ENCODE measurements at places on chromosomes 11 and 22.

GRCh38 chr11:63590024-63590788, 24.0 kb downstream of the PLAAT3 start:
- DNase-seq, result no peak

DNA sequence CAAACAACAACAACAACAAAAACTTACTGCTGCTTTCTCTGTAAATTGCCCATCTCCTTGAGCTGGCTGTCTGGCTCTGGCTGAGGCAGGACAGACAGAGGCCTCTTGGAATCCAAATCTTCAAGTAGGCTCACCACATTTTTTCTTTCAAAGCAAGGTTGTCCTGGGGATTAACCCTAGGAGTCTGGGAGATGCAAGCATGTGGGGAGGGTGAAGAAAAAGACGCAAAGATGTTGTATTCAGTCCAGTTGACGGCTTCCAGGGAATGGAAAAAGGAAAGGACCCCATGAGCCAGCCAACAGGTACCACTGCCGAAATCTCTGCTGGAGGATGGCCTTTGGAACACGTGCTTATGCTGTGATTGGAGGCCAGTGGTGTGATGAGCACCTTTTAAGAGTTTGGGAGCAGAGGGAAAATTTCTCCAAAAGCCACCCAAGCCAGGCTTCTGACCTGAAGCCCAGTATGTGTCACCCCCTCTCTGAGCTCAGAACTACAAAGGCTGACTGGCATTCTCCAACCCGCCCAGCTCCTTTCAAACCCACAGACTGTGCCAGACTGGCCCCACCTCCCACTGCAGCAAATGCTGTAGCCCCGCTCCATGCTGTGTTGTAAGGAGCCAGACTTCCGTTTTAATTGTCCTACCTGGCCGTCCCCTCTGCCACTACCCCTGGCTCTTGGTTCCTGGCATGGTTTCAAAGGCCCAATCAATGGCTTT, 10.8 kb downstream of the BLID start:
- DNase-seq, result no peak

DNA sequence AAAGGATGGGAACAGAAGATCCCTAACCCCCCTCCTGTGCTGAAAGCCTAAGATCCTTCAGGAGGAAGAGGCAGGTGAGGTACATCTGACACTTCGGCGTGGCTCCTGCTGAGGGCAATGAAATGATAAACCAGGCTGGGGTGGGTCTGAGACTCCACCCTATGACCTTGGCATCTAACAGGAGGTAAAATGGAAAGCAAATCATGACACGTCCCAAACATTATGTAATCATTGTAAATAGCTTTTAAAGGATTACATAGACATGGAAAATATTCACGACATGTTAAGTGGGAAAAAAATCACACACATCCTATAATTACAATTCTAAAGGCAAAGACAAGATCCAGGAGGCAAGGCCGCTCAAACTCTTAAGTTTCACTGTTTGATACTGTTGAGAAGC, 70.5 kb downstream of the LINC01488 start:
- DNase-seq, result no peak

GRCh38 chr11:729492-730074, 17.7 kb upstream of the TALDO1 start:
- DNase-seq, result no peak

GRCh38 chr11:94795476-94796189, 27.5 kb downstream of the AMOTL1 start:
- no peak for DNase-seq

GRCh38 chr11:134413826-134414731, 2.0 kb upstream of the B3GAT1 start:
- peak; percentile 61 for DNase-seq

DNA sequence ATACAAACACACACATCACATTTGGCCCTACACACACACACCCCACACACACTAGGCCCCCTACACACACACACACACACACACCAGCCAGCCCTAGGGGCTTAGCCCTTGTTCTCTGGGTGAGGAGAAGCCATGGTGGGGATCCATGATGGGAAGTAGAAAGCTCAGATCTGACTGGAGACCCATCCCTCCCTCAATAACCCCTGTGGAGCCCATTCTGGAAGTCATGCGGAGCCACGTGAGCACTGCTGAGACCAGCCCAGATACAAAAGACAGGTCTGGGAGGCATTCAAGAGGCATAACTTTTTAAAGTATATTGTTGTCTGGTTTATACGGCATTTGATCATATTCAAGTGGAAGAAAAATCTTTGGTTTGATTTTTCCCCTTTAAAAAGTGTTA, 448.5 kb downstream of the SOX6 start:
- DNase-seq, result no peak

GRCh38 chr11:96264364-96264763, 78.6 kb downstream of the MAML2 start:
- no peak for DNase-seq

DNA sequence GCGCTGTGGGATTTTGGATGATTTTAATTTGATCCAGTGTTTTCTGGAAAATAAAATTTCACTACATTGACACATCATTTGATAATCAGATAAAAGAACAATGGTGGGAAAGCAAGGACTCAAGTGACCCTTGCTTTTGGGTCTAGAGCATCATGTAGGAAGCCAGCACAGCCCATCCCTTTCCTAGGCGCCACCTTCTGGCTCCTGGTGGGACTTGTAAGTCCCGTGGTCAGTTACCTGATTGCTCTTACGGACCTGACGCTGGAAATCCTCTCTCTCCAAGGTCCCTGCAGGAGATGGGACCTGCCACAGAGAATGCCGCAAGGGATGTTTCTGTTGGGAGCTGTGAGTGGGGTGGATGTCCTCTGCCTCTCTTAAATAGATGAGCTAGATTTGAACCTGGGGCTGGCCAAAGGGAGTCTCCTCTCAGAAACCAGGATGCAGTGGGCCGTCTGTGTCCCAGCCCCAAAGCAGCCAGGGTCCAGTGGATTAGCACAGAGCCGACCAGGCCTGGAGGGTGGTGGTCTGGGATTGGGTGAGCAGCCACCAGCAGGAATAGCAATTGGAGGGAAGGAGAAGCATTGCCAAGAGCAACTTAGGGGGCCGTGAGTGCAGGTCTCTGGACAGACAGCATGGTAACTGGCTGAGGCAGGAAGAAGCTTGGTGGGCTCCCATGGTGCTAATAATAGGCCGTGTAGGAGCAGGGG, 21.7 kb downstream of the TIMP3 start:
- DNase-seq, result no peak

DNA sequence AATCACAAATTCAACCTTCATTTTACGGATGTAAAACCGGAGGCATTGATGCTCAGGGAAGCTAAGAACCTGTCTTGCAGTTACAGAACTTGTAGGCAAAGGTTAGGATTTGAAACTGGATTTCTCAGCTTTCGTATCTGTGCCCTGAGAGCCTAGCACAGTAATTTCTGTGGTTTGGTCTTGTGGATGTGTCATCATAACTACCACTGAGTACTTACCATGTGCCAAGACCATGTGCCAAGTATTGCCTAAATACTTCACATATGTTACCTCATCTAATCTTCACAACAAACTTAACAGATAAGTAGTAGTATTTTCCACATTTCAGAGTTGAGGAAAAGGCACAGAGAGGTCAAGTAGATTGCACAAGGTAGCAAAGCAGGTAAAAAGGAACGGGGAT, 140.7 kb downstream of the NXPE2 start:
- DNase-seq, result no peak

GRCh38 chr11:83493917-83494316, 207.8 kb upstream of the CCDC90B start:
- no peak for DNase-seq

GRCh38 chr11:103729617-103730016, 306.8 kb upstream of the DDI1 start:
- no peak for DNase-seq

GRCh38 chr11:42777776-42778175, 534.0 kb upstream of the API5 start:
- no peak for DNase-seq

- no peak for DNase-seq
Observed at GRCh38 chr22:48464246-48464645, 1363.4 kb downstream of the BRD1 start.

- no peak for DNase-seq
Observed at GRCh38 chr11:71999798-72000197, 1.1 kb downstream of the IL18BP start.

DNA sequence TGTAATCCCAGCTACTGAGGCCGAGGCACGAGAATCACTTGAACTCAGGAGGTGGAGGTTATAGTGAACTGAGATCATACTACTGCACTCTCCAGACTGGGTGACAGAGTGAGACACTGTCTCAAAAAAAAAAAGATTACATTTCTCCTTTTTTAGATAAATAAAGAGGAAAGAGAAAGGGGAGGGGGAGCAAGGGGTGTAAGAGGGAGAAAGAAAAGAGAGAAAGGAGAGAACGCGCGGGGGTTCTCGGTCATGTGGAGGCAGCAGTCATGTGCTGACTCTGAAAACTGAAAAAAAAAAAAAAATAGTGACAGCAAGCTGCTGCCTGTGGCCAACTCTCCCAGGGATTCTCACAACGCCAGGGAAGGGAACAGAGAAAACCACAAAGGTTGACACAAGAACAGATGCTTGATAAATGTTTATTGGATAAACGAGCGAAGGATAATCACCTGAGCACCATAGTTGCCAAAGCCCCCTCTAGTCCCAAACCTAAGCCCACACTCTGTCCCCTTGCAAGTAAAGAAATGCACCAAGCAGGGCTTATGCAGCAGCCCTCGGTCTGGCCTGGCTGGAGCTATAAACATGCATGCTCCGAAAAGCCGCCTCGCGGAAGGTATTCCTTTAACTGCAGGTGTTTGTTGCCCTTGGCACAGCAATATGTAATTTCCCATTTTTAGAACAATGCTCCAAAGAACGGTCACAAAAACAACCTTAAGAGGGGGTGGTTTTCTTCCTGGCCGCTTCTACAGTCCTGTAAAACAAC, 14.5 kb downstream of the SCGB1A1 start:
- DNase-seq, result no peak

GRCh38 chr11:655036-655726, 18.1 kb downstream of the DRD4 start:
- no peak for DNase-seq

DNA sequence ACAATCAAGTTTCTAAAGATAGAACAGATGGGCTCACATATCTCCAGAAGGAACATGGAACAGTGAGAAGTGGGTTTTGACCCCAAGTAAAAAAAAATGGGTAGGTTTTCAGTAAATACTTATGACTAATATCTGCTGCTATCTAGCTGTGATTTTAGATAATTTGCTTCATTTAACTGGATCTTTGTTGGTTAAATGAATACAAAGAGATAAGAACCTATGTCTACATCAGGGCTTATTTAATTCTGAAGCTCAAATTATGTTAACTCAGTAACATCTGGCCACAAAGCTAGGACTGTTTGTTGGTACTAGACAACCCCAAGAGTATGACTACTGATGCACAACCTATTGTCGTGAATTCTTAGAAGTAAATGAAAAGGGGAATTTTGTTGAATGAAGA, 144.4 kb upstream of the SESN3 start:
- no peak for DNase-seq

- DNase-seq, result no peak
Observed at GRCh38 chr11:130763087-130763980, 152.9 kb downstream of the SNX19 start.

DNA sequence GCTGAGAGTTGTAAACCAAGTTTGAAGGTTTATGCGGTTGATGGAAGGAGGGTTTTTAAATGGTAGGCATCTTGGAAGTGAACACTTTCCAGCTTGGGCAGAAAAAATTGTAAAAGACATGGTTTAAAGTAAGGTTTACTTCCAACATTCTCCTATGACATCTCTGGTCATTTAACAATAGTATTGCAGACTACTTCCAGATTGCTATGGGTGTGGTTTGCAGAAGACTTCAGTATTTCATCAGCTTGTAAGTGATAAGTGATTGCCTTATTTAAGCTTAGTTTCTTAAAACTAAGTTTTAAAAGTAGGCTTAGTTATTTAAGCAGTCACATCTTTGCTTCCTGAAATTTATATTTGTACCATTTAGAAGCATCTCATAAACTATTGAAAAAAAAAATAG, 7.2 kb upstream of the STT3A start:
- DNase-seq, result no peak

GRCh38 chr11:27025312-27025955, 15.2 kb upstream of the BBOX1 start:
- no peak for DNase-seq

GRCh38 chr11:34680918-34681586, 60.2 kb downstream of the EHF start:
- peak; percentile 63 for DNase-seq

DNA sequence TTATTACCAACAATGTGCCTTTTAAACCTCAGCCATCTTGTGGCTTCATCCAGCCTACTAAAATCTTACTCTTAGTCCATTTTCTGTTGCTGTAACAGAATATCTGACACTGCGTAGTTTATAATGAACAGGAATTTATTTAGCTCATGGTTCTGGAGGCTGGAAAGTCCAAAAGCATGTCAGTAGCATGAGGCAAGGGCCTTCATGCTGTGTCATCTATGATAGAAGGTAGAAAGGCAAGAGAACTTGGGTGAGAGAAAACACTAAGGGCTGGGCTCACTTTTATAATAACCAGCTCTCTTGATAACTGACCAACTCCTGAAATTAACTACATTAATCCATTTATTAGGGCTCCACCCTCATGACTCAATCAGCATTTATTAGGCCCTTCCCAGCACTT, 13.5 kb downstream of the BTBD10 start:
- DNase-seq, result no peak

DNA sequence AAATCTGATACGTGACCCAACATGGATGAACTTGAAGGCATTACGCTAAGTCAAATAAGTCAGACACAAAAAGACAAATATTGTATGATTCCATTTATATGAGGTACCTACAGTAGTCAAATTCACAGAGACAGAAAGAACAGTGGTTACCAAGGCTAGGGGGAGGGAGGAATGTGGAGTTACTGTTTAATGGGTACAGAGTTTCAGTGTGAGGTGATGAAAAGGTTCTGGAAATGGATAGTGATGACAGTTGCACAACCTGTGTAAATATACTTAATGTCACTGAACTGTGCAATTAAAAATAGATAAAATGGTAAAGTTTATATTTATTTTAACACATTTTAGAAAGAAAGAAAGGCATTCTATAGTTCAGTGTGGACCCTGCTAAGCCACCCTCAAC, 24.1 kb upstream of the TMEM45B start:
- no peak for DNase-seq

DNA sequence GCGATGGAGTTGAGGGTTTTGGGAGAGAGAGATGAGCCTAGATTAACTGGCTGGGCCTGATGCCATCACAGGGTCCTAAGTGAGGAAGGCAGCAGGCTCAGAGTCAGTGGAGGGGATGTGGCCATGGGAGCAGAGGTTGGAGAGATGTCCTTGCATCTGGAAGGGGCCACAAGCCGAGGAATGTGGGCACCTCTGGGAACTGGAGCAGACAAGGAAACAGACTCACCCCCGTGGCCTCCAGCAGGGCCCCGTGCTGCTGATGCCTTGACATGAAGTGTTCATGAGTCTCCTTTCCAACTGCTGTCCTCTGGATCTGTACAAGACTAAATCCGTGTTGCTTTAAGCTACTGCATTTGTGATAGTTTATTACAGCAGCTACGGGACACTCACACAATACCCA, 49.2 kb downstream of the SHISAL1 start:
- no peak for DNase-seq
